Right renal cortex interstitium (tissue), 3 donors: ENCODE measurements at places on chromosomes 12 and 14.

- DNase-seq = no peak
Measured at GRCh38 chr12:113238309-113238708, 17.0 kb downstream of the TPCN1 start.

DNA sequence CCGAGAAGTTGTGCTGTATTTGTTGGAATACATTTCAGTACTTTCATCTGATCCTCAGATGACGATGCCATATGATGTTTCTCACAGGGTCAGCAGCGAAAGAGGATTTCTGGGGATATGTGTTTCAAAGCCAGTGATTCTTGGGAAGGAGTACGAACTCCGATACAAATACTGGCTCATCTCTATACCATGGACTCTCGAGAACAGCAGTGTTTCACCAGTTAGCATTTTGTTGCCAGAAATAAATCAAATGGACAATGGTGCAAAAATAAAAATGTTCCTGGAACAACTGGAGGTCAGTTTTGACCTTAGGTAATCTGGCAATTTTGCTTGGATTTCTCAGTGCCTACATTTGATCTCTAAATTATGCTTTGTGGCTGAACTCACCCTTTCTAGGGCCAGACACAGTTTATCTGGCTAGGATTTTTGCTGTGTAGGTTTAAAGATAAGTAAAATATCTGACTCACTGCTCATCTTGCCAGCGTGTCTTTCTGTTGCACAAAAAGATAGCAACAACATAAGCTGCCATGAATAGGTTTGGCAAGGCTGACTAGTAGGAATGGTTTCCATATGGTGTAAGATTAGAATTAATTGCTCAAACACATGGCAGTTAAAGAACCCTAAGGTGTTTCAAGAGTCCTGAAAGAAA is 11.0 kb upstream of the MGP start:
- DNase-seq = no peak

- no peak for DNase-seq
Measured at GRCh38 chr12:124740691-124741137, 123.0 kb downstream of the SCARB1 start.

GRCh38 chr12:52558781-52559445 is 6.0 kb upstream of the KRT71 start:
- no peak for DNase-seq

- no peak for DNase-seq
Measured at GRCh38 chr14:24679248-24679961, 45.4 kb upstream of the GZMB start.

- no peak for DNase-seq
Measured at GRCh38 chr12:81792666-81793065, 33.5 kb upstream of the PPFIA2 start.

- DNase-seq = no peak
Measured at GRCh38 chr12:92556141-92556540, 146.6 kb upstream of the PLEKHG7 start.

GRCh38 chr14:43896044-43896443 is 611.0 kb downstream of the FSCB start:
- no peak for DNase-seq

GRCh38 chr12:53983950-53984572 is 885 bp upstream of the HOXC10 start:
- no peak for DNase-seq

- DNase-seq = no peak
Measured at GRCh38 chr12:21818627-21819026, 44.1 kb upstream of the KCNJ8 start.

GRCh38 chr12:93164103-93164880 is 213.4 kb upstream of the NUDT4 start:
- no peak for DNase-seq

DNA sequence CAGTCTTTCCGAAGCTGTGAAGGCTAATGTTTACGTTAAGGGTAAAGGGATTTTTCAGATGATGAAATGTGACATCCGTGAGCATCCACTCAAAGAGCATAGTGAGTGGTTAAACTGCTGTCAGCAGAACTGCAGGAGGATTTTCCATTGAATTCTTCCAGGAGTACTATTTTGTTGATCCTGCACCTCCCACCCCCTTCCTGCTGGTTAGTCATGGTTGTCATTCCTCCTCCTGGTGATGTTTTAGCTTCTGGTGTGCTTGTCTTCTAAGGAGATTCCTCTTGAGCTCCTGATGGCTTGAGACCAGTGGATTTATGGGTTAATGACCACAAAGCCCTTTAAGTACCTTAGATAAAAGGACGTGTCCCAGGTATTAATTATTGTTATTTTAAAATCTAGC is 2.4 kb upstream of the GPRC5D start:
- no peak for DNase-seq

DNA sequence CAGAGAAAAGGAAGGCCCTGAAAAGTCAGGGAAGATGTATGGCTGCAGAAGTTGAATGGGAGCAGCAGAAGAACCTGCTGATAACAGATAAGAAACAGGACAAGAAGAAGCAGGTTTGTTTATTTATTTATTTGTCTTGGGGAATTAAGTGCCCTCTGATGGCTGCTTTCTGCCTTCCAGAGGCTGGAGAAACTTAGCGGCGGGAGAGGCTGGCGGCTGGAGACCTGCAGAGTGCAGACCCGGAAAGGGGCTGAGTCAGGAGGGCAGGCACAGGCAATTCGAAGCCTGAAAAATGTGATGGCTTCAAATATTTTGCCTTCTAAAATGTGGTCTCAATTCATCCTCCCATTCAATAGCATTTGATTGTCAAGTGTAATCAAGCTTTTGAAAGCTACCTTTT is 168.2 kb upstream of the GZMB start:
- DNase-seq = no peak

GRCh38 chr12:33813536-33813935 is 208.8 kb upstream of the ALG10 start:
- no peak for DNase-seq

- no peak for DNase-seq
Measured at GRCh38 chr12:94783862-94784261, 133.5 kb upstream of the TMCC3 start.

- DNase-seq = no peak
Measured at GRCh38 chr12:52865090-52865944, 16.5 kb upstream of the KRT78 start.

DNA sequence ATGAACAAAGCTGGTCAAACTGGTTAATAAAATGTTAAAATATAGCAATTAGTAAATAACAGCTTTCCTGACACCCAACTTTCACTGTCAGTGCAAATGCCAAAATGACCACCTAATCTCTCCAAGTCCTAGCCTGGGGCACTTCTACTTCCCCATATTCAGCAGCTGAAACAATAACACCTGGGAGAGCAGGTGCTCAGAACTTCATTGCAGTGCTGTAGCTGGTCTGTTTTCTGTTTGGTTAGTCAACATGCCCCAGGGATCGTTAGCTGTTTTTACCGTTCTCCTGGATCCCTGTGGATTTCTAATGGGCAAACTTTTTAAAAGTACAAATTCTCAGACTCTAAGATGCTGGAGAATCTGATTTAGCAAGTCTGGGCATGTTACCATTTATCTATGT is 759.7 kb downstream of the GALC start:
- DNase-seq = no peak

- no peak for DNase-seq
Measured at GRCh38 chr12:49414364-49414763, 47.1 kb downstream of the SPATS2 start.

DNA sequence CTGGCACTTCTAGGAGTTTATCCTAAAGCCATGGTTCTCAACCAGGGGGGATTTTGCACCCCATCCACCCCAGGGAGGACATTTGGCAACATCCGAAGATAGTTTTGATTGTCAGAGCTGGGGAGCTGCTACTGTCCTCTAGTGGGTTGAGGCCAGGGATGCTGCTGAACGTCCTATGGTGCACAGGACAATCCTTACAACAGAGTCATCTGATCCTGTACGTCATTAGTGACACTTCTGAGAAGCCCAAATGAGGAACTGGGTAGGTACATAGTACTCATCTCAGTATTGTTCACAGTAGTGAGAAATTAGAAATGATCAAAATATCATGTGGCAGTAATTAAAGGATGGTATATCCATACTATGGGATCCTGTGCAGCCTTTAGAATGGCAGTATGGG is 185.1 kb downstream of the CHST11 start:
- no peak for DNase-seq

GRCh38 chr14:57189070-57189469 is 79.6 kb downstream of the EXOC5 start:
- DNase-seq = no peak

GRCh38 chr12:8012651-8013309 is 19.7 kb upstream of the FOXJ2 start:
- no peak for DNase-seq

DNA sequence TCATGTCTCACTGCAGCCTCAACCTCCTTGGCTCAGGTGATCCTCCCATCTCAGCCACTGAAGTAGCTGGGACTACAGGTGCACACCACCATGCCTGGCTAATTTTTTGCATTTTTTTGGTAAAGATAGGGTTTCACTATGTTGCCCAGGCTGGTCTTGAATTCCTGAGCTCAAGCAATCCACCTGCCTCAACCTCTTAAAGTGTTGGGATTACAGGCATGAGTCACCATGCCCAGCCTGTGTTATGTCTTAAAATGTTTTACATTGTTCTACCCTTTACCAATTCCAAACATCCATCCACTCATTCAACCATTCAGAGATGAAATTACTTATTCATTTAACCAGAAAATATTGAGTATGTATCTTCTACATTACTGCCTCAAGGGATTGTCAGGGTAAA is 111.6 kb upstream of the BTG1 start:
- DNase-seq = no peak
